ENCODE measurements at places on chromosomes 7 and 10.

DNA sequence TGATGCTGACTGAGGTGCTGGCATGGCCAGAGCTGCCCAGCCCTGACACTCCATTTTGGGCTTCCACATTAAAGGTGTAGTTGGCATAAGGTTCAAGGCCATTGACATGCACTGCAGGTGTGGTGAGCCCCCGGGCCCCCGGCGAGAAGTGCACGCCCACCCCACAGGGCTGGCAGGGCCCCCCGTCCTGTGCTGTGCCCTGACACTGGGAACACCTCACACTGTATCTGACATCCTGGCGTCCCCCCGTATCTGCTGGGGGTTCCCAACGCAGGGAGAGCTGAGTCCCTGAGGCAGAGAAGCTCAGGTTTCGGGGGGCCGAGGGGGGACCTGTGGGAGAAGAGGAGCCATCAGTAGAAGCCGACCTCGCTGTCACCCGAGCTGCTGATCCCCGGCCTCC lies 10.0 kb downstream of the EPHA1 start:
- no peak for DNase-seq

DNA sequence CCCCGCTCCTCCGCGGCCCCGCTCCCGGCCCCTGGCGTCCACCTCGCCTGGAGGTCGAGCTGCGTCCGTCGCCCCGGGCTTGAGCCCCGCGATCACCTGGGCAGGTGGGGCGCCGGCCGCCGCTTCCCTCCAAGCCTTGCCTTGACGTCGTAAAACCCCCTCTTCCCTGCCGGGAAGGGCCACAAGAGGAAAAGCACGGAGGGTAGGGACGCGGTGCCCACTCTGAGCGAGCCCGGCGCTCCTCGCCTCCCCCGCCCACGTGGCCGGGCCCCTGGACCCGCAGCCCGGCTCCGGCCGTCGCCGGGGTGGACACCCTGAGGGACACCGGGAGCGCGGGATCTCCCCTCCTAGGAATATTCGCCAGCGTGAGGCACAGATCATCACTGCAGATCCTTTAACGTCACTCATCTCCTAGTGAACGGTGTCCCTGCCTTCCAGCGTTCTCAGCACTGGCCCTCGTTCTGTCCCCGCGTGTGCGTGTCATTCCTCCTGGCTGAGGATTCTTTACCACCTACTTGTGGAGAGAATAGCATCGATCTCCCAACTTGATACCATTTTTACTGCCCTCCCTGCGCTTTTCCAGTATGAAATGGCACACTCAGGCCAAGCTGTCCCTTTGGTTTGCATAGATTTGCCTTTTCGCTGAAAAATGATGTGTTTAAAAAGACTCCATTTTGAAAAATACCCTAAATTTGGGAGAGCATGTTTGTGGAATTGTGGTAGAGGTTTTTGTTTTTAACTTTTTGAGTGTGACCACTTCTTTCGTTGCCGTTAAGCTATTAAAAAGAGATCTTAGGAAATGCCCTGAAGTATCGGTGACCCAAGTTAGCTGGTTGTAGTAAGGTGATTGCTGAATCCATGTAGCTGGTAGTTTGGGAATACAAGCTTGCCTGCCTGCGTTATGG lies 649 bp downstream of the ACTR3B start:
- DNase-seq = peak; percentile 25

- no peak for DNase-seq
These were observed 52.3 kb upstream of the TMEM229A start for GRCh38 chr7:124085179-124085578.

DNA sequence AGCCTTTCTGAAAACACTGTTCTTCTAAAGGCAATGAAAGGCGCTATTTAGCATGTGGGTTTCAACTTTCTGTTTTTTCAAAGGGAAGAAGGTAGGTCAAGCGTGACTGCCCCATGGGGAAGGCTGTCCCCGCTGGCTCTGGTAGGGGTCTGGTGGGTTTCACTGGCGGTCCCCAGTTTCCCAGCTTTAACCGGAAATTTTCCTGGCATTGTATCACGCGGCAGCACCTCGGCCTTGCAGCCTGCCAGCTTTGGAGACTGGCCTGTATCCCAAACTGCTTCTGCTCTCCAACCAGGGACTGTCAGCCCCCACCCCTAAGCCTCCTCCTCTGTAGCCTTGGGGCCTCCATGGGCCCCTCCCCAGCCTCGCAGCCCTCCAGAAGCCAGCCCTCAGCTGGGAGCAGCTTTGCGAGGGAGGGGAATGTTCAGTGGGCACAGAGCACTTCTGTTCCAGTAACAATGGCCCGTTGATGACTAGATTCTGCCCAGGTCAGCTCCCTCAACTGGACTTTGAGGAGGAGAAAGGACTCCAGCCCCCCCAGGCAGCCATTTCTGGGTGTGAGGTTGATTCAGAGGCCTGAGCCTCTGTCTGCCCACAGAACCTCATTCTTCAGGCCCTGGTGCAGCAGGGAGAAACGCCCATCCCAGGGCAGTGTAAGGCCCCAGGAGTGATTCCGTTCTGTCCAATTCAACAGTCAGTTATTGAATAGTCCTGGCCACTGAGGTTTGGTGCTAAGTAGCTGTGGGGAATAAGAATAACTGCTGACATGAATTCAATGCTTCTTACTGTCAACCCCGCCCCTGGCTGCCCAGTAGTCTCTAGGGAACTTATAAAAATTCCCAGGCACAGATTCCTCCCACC lies 17.1 kb downstream of the CHST3 start:
- no peak for DNase-seq

- no peak for DNase-seq
These were observed 204.4 kb downstream of the CXCL12 start for GRCh38 chr10:44180321-44181168.

DNA sequence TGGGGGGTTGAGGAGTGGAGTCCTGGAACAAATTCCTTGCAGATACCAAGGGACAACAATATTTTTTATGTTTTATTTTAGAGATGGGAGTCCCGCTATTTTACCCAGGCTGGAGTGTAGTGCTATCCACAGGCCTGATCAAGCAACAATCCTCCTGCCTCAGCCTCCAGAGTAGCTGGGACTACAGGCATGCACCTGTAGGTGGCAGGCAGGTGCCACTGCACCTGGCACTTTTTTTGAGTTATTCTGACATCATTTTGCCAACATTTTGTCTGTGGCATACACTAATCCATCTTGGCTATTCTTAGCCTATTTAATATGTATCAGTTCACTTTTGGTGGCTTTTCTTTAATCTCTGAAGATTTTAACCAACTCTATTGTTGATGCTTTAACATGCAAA lies 317.8 kb upstream of the MTPN start:
- no peak for DNase-seq

DNA sequence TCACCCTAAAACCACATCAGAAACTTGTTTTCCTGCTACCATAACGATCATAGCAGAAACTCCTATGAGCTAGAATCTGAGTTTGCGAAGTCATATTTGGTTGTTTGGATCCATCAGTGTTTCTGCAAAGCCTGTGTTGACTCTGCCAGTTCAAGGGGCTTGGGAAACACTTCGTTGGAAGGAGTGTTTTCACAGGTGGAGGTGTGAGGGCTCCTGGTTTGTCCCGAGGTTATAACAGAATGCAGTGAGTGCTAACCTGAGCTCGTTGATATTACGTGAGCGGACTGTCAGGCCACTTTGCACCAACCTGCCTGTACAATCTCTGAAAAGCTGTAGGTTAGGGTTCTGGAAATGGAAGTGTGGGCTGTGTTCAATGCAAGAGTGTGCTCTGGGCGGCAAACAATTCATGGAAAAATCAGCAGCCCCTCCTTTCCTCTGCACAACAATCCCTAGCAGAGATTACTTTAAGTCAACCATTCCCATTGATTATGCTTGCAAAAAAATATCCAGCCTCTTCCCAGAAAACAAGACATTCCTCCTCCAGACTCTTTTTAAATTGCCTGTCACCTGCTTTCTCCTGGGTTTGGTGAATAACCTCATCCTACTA lies 622.0 kb downstream of the TYW1 start:
- no peak for DNase-seq

- DNase-seq = no peak
These were observed 32.1 kb upstream of the CNNM1 start for GRCh38 chr10:99297033-99297432.

GRCh38 chr10:6386346-6386745 lies 183.6 kb downstream of the PFKFB3 start:
- no peak for DNase-seq

DNA sequence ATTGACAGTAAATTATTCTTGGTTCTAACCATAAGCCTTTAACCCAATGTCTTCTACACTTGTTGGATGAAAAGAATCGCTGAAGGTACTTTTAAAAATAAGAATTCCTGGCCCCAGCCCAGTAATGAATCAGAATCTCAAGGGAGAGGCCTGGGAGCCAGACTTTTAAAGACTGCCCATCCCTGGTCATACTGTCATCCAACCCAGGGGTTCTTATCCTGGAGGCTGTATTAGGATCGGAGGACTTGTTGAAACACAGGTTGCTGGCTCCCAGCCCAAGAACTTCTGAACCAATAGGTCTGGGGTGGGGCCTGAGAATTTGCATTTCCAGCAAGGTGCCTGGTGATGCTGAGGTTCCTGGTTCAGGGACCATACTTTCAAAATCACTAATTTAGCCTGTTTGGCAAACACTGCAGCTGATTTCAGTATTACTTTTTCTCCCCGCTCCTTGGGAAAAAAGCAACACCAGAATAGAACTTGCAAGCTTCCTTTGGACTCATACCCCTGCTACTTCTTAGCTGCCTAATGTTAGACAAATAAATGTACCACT lies 79.5 kb upstream of the FAM133B start:
- no peak for DNase-seq

GRCh38 chr7:13988065-13988464 lies 1.4 kb downstream of the ETV1 start:
- DNase-seq = no peak

DNA sequence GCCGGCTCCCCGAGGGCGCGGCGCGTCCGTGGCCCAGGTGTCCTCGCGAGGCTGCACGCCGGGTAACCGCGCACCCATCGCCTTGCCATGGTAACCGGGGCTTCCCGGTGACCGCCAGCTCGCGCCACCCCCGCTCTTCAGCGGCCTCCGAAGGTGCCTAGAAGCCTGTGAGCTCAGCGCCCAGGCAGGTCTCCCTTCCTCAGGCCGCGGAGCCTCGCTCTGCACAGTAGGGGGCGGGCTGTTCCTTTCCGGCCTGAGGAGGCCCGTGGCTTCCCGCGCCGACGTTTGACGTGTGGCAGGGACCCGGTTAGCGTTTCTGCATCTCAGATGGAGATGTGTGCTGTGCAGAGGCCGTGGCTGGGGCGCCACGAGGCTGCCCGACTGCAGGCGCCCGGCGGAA lies 117.1 kb downstream of the DYNC2I1 start:
- DNase-seq = peak; percentile 69

All from NCI-H1092 (cell line).